ENCODE measurements at places on chromosomes 1 and 21.

- DNase-seq: no peak
Measured at GRCh38 chr1:201840055-201840454, 11.1 kb downstream of the IPO9 start.

GRCh38 chr21:46214478-46215340, 13.9 kb downstream of the LSS start:
- DNase-seq: no peak

DNA sequence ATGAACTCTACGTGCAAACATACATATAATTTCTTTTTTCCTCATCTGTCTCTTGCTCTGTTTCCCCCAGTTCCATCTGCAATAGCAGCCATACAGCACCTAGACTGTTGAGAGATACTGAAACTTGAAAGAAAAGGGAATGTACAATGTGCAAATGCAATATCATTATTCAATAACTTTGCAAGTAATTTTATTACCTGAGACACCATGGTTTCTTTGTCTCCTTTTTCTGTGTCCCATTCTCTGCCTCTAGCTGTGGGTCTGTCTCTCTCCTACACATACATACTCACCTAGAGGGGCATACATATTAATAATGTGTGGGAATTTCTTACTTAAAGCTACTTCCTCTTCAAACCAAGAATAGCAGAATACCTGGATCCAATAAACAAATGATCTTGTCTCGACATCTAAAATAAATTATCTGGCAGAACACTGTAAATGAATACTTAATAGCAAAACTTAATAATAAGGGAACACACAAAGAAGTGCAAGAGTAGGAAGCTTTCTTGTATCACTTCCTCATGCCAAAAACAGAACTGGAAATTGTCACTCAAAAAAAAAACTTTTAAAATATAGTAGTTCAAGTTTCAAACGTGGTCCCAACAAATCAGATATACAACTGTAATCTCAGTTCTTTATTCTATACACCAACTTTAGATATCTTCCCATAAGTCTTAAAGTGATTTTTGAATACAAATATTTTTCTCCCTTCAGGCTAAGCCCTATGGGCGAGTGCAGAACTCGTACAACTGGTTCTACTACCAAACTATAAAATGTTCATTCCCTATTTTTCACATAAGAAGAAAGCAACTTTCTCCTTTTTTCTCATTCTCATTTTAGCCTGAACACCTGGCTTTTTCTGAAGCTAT, 194.6 kb downstream of the NRIP1 start:
- no peak for DNase-seq

GRCh38 chr1:93347334-93347899, 1.7 kb downstream of the DR1 start:
- DNase-seq: no peak

DNA sequence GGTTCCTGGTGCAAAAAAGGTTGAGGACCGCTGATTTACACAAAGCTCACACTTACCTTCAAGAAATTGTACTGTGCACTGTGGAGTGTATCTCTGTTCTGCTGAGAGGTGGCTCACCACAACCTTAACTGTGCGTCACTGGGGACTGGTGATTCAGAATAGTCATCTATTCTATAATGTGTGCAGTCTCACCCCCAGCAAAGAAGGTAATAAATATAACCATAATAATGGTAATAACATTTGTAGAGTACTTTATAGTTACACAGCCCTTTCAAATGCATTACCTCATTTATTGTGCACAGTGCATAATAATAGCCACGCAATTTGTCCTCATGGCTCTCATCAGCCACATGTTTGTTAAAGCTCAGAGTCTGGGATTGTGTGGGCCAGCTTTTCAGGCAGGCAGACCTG, 59.4 kb upstream of the DUSP10 start:
- DNase-seq: no peak

GRCh38 chr1:152960452-152961044, 9.9 kb upstream of the SPRR4 start:
- no peak for DNase-seq

- DNase-seq: no peak
Measured at GRCh38 chr21:26849428-26850115, 4.4 kb upstream of the ADAMTS1 start.

GRCh38 chr1:219432191-219432606, 180.7 kb downstream of the ZC3H11B start:
- no peak for DNase-seq

- DNase-seq: no peak
Measured at GRCh38 chr1:47841356-47841755, 155.8 kb downstream of the TRABD2B start.

GRCh38 chr1:229474509-229474908, 33.6 kb downstream of the NUP133 start:
- DNase-seq: no peak

DNA sequence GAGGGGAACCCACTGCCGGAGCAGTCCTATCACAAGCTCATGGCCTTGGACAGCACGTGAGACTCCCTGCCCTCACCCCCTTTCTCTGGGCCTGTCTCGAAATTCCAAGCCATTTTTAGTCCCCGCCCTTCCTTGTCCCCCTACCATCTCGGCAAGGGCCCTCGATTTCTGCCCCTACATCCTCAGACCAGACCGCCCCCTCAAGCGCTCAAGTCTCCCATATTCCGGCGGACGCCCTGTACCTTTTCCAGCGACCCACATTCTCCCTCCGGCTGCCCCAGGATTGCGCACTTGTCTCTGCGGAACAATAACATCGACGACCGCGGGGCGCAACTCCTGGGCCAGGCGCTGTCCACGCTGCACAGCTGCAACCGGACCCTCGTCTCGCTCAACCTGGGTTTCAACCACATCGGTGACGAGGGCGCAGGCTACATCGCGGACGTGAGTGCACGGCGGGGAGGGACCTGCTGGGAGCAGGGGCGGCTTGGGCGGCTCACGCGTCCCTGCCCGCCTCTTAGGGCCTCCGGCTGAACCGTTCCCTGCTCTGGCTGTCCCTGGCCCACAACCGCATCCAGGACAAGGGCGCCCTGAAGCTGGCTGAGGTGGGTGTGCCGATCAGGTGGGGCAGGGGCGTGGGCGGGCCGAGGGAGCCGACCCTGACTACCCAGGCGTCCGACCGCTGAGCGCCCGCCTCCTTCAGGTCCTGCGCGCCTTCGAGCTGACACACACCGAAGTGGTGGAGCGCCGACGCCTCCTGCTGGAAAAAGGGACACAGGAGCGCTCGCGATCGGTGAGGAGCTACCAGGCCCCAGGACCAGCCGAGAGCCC, 7.0 kb downstream of the LRRC71 start:
- peak; percentile 28 for DNase-seq

GRCh38 chr1:204831186-204831585, 39.5 kb upstream of the NFASC start:
- DNase-seq: no peak

DNA sequence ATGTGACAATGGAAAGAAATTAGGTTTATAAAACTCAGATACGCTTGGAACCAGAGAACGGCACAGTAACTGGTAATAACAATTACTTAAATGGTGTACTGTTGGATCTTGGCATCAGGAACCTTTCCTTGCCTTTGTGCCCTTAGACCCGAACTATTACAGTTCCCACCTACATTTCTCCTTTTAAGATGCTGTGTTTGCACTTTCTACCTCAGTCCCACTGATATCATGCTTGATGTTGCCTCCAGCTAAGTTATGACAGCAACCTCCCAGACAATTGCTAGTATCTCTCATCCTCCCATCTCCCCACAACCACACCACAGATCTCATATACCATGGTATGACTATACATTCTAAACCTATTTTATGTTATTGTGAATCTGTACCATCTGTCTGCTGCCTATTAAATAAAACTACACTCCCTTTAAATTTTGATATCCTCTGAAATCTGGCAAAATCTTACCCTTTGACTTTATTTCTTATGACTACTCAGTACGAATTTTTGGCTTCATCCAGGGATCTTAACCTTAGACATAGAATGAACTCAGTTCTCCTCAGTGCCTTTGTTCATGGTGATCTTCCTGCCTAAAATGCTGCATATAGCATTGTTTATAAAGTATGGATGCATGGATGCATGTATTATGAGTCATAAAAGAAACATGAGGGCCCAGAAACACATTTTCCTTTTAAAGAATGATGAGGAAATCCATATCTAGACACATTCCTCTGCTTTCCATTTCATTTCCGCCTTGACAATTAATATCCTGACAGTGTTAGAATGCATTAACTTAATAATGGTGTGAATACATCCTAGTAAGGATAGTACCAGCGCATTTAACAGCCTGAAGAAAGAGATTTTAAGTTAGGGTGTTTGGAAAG, 64.1 kb downstream of the LRRC8D start:
- no peak for DNase-seq

GRCh38 chr1:214108097-214108446, 120.3 kb downstream of the PROX1 start:
- no peak for DNase-seq

DNA sequence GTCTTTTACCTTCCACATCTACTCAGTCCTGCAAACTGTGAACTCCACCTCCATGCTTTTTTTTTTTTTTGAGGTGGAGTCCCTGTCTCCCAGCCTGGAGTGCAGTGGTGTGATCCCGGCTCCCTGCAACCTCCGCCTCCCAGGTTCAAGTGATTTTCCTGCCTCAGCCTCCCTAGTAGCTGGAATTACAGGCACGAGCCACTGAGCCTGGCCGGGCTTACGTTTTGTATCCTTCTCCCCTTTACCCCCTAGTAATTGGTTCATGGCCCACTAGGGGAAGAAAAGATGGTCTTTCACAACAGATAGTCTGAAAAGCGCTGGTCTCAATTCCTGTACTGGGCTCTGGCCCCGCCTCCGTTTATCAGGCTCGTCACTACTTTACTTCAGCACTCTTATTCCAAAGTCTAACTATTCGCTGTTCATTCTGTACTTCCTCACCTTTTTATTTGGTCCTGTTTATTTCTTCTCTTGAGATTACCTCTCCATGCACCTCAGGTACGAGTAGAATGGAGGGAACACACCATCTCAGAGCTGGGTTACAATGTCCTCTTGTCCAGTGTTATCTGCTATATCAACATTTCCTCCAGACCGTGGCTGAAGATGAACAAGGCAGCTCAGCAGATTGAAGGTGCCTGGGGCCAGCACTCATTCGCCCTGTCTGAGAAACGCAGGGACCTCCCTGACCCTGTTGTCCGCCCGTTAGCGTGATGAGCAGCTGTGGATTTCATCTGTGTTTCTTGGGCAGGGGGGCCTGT, 16.2 kb downstream of the CNST start:
- no peak for DNase-seq

GRCh38 chr1:24400065-24400464, 13.5 kb downstream of the STPG1 start:
- no peak for DNase-seq

DNA sequence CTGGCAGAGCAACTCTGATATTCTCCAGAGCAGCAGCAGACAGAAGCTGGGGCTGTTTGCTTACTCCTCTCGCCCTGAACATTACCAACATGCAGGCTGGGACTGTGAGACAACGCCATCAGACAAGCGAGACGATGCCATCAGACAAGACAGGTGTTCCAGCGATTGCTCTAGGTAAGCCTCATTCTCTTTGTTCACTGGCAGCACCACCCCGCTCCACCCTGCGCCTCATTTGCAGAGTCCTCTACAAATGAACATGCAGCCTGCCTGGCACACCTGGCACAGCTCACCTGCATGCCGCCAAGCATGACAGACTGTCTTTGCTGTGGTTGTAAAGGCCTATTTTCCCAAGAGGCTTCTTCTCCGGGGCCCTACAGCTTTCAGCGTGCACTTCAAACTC, 346.2 kb downstream of the SMYD3 start:
- DNase-seq: no peak

All from activated T-helper 1 cell treated with anti-CD3 and anti-CD28 coated beads, Interleukin-2, amount 50 U/mL, for 16 hours (primary cell).